ENCODE measurements at places on chromosomes 3 and 15. TPM values are rescaled to one million over a fixed set of nuclear protein-coding genes. Genes with fewer than 3 reads are reported as not detected.

Gene PCOLCE2
- 6.5 TPM for polyA plus RNA-seq

DNA sequence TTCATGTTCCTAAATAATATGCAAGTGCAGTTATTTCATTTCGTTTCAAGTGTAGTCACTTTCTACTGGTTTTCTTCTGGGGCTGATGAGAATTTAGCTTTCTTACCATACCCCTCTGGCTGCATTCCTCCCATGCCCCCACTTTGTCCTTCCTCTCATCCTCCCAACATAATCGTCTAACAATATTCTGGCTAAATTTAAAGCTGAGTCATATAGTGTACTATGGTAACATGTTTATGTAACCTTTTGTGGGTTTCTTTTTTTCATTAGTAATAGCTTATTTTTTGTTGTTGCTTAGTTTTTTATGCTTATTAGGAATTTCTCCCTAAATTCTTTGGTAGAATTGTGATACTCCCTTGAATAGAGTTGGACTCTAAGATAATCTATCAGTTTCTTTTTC lies 30.5 kb downstream of the DUT start:
- no peak for DNase-seq

- no peak for DNase-seq
These were observed 17.9 kb downstream of the C2CD4B start for GRCh38 chr15:62147149-62147548.

GRCh38 chr15:32675466-32675865 lies 34.0 kb downstream of the SCG5 start:
- no peak for DNase-seq

DNA sequence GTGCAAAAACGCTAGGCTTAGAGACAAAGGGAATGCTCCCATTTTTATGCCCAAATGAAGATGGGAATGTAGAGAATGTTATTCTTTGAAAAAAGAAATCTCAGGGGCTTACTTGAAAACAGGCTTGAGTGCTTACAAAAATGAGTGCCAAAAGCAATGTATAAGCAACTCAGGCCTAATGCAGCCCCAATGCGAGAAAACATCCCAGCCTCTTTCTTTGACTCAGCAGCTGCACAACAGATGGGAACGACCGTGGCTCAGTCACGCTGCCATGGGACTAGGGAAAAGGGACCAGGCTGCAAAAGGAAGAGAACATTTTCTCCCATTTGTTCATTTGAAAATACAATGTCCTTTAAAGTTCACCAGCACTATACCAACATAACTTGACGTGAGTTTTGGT lies 246.4 kb upstream of the LRIG1 start:
- no peak for DNase-seq

DNA sequence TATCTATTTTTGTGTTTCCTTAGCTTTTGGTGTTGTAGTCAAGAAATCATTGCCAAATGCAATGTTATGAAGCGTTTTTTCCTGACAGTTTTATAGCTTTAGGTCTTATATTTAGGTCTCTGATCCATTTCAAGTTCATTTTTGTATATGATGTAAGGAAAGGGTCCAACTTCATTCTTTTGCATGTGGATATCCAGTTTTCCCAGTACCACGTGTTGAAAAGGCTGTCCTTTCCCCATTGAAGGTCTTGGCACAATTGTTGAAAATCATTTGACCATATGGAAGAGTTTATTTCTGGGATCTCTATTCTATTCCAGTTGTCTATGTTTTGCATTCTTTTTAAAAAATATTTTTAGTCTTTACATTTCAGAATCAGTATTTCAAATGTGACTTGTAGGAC lies 14.6 kb upstream of the SNRPN start:
- no peak for DNase-seq
